Heart right ventricle (tissue), 16 donors: ENCODE measurements at places on chromosomes 3 and 15.

DNA sequence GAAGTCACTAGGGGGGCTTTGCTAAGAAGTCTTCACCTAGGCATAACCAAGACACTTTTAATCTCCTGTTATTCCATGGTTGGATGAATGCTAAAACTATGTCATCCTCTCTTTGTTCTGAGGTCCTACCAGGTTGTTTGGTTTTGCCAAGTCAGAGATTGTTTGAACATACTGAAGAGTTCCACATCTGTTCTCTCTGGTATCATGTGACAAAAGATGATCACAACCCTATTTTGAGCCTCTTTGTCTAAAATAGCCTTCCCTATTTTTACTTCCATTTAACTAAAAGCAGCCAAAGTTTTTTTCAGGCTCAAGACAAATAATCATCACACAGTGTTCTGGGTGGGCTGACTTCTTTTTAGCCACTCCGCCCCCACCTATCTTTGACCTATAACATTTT lies 218.4 kb upstream of the LMCD1 start:
- no peak for DNase-seq

DNA sequence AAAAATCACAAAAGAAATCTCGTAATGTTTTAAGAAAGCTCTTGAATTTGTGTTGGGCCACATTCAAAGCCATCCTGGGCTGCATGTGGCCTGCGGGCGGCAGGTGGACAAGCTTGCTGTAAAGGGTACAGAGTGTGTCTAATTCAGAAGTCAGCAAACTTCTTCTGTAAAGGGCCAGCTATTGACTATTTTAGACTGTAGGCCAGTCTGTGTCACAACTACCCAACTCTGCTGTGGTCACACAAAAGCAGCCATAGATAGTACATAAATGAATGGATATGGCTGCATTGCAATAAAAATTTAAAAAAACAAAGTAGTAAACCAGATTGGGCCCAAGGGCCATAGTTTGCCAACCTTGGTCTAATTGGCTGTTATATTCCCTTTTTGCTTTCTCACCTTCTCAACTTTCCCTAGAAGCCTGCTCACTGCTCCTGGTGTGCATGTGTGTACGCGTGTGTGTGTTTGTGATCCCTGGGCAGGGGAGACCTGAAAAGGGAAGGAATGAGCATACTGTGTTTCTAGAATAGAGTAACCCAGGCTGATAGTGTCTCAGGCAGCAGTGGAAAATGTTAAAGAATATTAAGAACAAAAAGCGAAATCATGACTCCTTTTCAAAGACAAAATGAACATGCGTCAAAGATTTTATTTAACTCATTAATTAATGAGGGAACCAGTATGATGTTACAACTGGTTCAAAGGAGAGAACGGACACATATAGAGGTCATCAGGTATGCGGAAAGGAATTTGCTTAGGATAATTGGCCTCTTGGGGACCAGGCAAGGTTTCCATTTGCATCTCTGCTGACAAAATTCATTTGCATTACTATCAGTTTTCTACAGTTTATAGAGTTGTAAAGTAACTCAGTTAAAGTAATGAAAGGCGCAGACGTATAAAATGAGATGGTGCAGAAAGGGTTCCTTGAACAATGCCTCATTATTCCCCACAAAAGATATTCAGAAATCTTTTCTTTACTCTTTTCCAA lies 248.0 kb downstream of the THSD4 start:
- no peak for DNase-seq

DNA sequence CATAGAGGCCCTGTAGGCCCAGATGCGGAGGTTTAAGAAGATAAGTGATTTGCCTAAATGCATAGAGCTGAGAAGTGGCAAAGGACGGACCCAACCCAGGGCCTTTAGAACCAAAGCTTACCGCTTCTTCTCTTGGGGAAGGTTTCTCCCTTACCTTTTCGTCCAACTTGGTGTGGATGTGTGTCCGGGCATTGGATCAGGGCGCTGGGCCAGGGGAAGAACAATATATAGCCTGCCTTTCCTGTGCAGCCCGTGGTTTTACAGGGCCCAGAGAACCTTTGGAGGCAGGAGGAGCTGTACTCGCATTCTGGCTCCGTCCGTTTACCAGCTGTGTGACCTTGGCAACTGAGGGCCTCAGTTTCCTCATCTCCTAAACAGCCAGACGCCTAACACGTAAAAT lies 686 bp upstream of the P3H2 start:
- no peak for DNase-seq

- no peak for DNase-seq
Measured at GRCh38 chr3:2458816-2459215, 360.1 kb downstream of the CNTN4 start.

- DNase-seq: no peak
Measured at GRCh38 chr3:14884665-14885064, 62.7 kb upstream of the NR2C2 start.

- DNase-seq: peak; percentile 13
Measured at GRCh38 chr15:69666921-69667811, 214.5 kb downstream of the RPLP1 start.

- DNase-seq: peak; percentile 19
Measured at GRCh38 chr15:99421172-99421656, 144.6 kb upstream of the MEF2A start.

- DNase-seq: no peak
Measured at GRCh38 chr3:72558001-72558400, 290.2 kb downstream of the SHQ1 start.

DNA sequence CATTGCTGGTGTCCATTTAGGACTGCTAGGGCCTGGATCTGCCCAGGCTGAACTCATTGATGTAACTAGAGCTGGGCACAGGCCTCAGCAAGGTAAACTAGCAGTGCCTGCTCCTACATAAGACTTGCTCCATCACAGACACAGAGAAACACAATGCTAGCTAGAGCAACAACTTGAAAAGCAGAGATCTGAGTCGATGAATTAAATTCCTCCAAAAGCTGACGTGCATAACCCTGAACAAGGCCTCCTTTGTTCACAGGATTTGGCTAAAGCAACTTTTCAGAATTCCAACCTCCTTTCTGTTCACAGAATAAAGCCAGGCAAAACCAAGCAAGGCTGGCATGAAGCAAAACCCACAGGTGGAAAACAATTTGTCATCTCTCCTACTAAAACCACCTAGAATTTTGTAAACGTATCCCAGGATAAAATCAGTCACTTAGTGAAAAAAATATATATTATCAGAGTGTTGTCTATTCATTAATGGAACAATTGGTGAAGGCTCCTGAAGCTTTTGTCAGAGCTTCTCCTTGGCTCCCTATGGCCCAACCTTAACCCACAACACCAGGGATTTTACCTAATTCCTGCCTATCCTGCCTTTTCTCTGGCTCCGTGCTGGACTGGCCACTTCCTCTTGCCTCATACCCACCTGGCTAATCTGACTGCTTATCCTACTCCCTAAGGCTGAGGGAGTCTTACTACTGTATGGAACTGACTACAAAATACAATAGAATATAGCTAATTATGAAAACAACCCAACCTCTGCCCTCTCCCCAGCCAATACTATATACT lies 39.9 kb downstream of the PLCH1 start:
- DNase-seq: no peak

GRCh38 chr3:43011638-43012037 lies 32.5 kb downstream of the GASK1A start:
- no peak for DNase-seq

DNA sequence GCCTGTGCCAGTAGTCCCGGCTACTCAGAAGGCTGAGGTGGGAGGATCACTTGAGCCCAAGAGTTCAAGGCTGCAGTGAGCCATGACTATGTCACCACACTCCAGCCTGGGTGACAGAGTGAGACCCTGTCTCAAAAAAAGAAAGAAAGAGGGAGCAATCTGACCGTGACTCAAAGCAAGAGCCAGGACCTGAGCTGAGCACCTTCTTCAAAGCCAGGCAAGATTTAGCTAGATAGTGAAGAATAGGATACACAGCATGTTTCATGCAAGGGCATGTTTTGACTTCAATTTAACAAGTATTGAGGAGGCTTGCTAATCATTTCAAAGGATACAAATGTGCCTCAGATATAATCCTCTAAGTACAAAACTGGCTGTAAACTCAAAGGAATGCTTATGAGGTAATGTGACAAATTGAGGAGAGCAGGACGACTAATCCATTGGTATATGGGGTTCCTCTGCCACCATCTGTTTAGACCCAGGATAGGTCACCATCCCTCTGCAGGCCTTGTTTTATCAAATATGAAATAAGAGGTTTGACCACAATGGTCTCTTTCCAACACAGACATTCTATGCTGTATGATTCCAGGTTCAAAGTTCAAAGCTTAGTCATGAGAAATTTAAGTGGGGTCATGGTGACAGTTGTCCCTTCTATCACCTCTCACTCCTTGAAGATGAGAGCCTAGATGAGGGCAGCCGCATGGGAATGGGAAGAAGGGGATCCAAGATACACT lies 33.2 kb downstream of the RAB27A start:
- no peak for DNase-seq

GRCh38 chr15:74555192-74555591 lies 14.2 kb downstream of the ARID3B start:
- DNase-seq: no peak

GRCh38 chr3:112003321-112004080 lies 4.8 kb downstream of the TAGLN3 start:
- DNase-seq: no peak

GRCh38 chr3:59456852-59457485 lies 407.1 kb upstream of the CFAP20DC start:
- DNase-seq: no peak

DNA sequence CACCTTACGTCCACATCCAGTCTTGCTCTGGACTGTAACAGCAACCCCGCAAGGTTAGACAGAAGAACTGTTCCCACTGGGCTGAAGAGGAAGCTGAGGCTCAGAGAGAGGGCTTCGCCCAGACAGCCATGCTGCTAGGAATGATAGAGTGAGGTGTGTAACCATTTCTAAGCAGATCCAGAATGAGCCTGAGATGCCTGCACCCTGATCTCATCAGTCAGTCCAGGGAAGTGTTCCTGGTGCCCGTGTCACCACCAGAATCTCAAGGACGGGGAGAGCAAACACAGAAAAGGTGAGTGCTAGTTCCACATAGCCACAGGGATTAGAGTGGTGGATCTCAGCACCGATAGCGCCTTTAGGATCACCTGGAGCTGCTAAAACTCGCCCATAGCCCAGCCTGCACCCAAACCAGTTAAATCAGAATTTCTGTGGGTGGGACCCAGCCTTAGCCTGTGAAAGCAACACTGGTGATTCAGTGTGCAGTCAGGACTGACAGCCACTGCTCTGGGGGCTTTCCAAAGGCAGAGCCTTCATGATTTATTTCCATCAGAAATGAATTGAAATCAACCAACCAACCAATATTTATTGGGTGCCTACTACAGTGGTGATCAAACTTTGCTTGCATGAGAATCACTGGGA lies 12.3 kb downstream of the ISLR start:
- no peak for DNase-seq

- DNase-seq: no peak
Measured at GRCh38 chr15:62059108-62059815, 985 bp downstream of the VPS13C start.

GRCh38 chr15:68411735-68412134 lies 20.2 kb downstream of the ITGA11 start:
- no peak for DNase-seq

DNA sequence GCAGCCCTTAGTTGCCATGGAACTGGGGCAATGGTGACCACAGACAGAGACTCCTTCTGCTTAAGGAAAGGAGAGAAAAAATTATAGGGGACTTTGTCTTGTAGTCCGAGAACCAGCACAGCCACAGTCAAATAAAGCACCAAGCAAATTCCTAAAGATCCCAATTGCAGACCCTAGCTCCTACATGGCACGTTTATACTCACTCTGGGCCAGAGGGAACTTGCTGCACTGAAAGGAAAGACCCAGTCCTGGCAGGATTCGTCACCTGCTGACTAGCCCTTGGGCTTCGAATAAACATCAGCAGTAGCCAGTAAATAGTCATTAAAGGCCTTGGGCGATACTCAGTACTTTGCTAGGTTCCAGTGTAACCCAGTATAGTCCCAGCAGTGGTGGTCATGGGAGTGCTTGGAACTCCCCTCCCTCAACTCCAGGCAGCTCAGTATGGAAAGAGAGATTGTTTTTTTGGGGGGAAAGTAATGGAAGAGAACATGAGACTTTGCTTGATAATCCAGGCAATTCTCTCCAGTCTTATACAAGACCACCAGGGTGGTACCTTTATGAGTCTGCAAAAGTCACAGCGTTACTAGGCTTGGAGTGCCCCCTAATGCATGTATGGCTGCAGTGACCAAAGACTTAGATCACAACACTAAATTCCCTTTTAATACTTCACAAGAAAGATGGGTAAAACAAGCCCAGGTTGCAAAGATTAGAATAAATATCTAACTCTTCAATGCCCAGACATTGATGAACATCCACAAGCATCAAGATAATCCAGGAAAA lies 66.4 kb upstream of the AGTR1 start:
- no peak for DNase-seq

DNA sequence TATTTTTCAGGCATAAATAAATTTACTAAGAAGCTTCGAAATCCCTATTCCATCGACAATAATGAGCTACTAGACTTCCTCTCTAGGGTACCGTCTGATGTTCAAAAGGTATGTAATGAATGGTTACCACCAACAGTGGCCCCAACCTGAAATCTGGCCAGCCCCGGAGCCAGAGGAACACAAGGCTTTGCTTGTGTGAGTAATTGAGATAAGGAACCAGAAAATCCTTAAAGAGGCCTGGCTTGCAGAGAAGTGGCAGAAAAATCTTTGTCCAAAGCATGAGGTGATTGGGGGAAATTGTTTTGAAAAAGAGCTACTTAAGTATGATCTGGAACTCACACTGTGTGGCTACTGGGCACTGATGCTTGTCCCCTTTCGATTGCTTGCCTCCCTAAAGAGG lies 245.3 kb downstream of the MCTP2 start:
- no peak for DNase-seq

GRCh38 chr3:57646723-57647122 lies 46.2 kb downstream of the DENND6A start:
- no peak for DNase-seq

- DNase-seq: no peak
Measured at GRCh38 chr3:133136114-133137041, 98.2 kb downstream of the TMEM108 start.

- DNase-seq: no peak
Measured at GRCh38 chr3:148792516-148792915, 35.1 kb upstream of the CPB1 start.

DNA sequence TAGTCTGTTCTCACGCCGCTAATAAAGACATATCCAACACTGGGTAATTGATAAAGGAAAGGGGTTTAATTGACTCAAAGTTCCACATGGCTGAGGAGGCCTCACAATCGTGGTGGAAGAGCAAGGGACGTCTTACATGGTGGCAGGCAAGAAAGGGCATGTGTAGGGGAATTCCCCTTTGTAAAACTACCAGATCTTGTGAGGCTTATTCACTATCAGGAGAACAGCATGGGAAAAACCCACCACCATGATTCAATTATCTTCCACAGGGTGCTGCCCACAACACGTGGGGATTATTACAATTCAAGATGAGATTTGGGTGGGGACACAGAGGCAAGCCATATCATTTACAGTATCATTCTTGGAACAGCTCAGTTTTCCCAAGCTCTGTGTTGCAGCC lies 268.0 kb downstream of the SUCLG2 start:
- no peak for DNase-seq

GRCh38 chr3:72816862-72817355 lies 31.3 kb downstream of the SHQ1 start:
- DNase-seq: no peak

GRCh38 chr3:155738580-155739076 lies 6.2 kb downstream of the PLCH1 start:
- no peak for DNase-seq

- no peak for DNase-seq
Measured at GRCh38 chr3:122898298-122898697, 103.4 kb downstream of the SLC49A4 start.
